ENCODE measurements at places on chromosomes 3 and 15.
A peak's percentile ranks its signal among the peaks of the same experiment; 100 is the strongest.

GRCh38 chr3:57048052-57048671 lies 12.3 kb upstream of the SPATA12 start:
- no peak for DNase-seq

DNA sequence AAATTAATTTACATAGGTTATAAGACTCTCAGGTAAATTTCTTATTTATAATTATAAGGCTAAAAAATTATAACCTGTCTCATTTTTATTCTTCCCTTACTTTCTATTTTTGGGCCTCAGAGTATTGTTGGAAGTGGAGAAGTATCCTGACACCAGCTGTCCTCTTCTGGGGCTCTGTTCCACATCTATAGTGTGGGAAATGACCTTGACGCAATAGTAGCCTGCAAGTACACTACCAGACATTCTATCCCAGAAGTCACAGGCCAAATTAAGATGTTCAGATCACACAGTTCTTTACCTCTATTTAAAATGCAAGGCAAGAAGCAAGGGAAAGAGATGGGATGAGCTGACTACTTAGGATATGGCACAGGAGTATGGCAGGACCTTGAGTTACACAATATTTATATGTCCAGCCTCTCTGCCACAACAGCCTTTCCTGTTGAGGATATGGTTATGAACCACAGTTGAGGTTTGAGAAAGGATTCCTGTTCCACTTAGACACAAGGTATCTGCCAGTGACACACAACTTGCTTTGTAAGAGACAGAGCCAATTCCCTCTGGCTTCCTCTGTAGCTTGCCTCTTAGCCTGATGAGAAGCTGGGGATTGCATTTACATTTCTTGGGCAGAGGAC lies 158.0 kb upstream of the IL12A start:
- DNase-seq = no peak

- DNase-seq = no peak
Observed at GRCh38 chr15:39752991-39753390, 29.6 kb downstream of the FSIP1 start.

GRCh38 chr3:185423178-185423577 lies 60.2 kb downstream of the MAP3K13 start:
- DNase-seq = peak; percentile 25

GRCh38 chr15:85472349-85472748 lies 91.9 kb downstream of the AKAP13 start:
- DNase-seq = no peak

DNA sequence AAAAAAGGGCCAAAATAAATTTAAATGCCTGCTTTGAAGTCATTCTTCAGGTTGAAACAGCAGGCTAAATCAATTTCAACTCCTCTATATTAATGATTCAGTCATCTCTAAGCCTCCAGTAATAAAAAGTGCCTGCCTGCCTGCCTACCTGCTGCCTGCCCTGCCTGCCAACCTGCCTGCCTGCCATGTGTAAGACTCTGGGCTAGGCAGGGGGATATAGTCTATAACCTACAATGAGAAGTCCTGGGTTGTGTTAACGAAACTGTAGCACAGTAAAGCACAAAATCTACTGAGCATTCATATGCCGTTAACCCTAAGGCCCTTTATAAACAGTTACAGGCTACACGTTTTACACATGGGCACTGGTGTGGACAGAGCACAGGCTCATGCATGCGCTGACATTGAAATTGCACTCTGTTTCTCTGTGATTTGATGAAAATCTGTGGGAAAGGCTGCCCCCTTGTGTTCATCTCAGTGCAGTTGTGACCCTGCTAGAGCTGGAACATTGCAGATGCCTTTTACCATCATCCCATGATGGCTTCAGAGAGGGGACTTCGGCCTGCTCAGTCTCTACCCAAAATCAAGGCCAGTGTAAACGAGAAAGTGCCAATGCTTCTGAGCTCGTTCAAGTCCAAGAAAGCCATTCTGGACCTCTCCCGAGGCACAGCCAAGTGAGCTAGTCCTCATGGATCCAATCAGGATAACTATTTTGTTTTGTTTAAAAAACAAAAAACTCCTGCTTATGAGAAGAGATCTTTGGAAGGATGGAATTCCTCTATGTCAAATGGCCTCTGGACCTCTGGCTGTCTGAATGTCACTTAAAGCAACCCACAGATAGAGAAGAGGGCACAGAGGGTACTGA lies 64.6 kb downstream of the EFL1 start:
- peak; percentile 48 for DNase-seq

All from COR-L47 (cell line).